ENCODE measurements at places on chromosomes 7 and 10.

DNA sequence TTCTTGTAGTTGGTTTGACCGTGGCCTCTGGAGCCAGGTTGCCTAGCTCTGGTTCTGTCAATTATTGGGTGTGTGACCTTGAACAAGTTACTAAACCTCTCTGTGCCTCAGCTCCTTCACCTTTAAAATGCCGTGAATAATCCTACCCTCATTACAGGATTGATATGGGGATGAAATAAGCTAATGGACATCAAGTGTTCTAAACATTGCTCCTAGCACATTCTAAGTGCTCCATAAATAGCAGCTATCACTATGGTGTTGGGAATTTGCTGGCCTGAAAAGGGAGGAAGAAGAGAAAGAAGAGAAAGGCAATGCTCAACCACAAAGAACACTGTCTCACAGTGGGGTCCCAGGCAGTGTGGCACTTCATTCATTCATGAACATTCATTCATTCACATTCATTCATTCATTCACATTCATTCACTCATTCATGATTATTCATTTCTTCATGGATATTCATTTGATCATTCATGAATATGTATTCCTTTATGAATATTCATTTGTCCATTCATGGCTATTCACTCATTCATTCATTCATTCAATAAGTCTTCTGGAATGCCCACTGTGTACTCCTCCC, 38.8 kb downstream of the TMEM130 start:
- no peak for DNase-seq

- no peak for DNase-seq
Observed at GRCh38 chr10:119132521-119133345, 28.8 kb downstream of the DENND10 start.

DNA sequence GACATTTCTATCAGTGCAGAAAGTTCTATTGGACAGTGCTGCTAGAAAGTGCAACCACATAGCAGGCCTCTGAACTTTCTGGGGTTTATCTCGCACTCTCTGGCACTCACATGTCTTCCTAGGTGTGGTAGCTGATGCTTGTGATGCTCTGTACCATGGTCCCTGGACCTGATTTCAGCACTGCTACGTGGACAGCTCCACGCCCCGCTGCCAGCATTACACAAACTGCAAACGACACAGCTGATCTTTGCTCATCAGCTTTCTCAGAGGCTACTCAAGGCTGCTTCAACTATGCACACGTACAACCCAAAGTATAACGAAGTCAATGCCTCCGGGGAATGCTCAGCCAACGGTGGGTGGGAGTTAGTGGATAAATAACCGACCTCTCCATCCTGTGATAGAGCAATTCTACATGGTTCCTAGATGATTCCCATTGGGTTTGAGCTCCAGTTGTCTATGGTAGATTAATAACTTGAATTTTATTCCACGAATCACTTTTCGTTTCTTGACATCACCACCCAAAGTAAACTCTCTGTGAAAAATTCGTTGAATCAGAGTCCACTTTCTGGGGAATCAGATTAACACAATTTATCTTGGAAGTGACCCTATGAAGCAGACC, 302.5 kb downstream of the ACTR3B start:
- DNase-seq: no peak

DNA sequence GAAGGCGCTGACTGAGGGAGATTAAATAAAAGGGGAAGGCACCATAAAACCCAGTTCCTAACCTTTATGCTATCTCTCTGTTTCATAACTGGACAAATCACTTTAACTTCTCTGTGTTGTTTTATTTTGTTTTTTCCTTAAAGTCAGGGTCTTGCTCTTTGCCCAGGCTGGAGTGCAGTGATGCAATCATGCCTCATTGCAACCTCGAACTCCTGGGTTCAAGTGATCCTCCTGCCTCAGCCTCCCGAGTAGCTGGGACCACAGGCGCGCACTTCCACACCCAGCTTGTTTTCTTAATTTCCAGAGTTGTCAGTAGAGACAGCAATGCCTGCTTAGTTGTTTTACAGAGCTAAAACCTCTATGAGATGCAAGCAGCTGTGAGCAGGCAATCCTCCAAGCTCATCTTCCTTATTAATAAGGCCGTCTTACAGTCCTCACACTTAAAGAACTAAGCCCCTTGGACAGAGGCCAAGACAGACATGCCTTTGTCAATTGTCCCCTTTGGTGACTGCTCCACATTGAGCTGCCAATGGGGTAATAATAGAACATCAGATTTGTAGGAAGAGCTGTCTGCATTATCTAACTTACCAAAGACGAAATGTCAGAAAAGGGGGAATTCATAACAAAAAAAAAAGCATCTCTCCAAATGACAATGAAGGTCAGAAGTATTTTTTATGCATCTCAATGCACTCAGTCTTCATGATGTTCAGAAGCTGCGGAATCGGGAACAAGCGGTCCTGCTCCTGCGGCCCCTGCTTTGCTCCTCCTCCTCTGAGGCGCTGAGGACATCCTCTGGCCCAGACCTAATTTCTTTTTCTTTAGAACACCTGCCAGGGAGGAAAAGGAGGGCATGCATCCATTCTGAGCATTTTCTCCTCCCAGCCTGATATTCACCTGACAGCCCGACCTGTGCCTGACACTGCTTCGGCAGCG, 62.7 kb upstream of the RNF32 start:
- no peak for DNase-seq

- DNase-seq: peak; percentile 95
Observed at GRCh38 chr10:133357285-133358161, at the start of gene FUOM. Gene FUOM, minus strand, starts transcription at chr10:133358019. Its CDS starts 12 bp downstream, at chr10:133358007.

DNA sequence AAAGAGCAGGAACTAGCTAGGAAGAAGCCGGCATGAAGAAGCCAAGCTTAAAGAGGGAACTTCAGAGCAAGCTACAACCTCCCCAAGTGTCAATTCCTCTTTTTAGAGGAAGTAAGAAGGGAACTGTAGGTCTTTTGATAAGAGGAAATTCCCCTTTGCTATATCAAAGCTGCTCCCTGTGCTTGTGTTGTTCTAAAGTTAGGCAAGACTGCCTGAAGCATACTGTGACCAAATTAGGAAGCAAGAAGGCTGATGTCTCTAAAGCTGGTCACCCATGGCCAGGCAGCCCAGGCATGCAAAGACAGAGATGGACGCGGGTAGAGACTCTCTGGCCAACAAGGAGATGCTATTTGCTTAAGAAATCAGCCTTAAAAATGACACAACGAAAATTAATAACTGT, 87.9 kb downstream of the RNF216 start:
- no peak for DNase-seq

DNA sequence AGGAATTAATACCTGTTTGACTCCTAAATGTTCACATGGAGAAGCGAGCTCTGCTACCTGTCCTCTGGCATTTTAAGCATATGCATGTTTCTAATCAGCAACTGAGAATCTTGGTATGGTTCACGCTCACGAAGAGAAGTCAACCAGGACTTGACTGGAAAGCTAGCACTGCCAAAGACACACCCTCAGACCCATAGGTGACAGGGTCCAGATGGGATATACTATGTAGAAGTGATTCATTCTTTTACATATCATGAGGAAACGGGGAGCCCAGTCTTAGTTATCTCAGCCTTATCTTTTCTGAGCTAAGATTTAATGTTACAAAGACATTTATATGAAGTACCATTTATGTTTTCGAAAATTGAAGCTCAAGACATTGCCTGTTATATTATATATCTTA, 313.0 kb downstream of the DOCK4 start:
- DNase-seq: no peak

DNA sequence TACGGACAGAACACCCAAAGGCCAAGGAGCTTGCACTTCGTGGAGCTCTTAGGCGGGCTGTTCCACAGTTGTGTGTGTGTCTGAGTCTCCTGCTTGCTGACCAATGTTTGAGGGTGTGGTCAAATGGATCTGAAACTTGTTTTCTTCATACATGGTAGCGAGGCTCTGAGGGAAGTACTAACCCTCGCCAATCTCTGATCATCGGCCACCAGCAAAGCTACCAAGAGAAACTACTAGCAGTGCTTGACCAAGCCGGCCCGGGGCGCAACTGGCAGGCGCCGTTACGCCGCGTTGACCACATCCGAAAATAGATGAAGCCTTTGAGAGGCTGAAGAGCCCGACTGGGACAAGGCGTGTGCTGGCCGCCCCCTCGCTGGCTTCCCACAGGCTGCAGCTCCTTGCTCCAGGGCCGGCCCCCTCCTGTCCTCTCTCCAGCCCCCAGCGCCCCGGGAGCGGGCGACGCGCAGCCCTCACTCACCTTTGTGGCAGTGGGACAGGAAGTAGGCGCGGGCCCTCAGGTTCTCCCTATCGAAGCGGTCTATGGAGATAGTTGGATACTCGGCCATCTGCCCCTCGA, 384 bp downstream of the DCLRE1C start:
- peak; percentile 71 for DNase-seq

GRCh38 chr7:47358357-47358756, 223.6 kb downstream of the TNS3 start:
- DNase-seq: no peak

DNA sequence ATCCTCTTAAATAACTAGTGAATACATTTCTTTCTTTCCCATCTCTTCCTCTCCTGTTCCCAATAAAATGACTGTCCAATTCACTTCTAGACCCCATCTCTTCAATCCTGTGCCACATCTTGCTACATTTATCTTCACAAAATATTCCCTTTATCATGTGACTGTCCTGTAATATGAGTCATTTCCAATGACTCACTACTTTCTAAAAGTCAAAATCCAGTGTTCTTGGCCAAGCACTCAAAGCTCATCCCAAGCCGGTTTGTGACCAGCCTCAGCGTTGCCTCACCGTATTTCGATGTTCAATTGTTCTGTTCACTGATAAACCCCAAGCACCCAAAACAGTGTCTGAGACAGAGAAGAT, 104.7 kb downstream of the PARD3 start:
- peak; percentile 85 for DNase-seq

DNA sequence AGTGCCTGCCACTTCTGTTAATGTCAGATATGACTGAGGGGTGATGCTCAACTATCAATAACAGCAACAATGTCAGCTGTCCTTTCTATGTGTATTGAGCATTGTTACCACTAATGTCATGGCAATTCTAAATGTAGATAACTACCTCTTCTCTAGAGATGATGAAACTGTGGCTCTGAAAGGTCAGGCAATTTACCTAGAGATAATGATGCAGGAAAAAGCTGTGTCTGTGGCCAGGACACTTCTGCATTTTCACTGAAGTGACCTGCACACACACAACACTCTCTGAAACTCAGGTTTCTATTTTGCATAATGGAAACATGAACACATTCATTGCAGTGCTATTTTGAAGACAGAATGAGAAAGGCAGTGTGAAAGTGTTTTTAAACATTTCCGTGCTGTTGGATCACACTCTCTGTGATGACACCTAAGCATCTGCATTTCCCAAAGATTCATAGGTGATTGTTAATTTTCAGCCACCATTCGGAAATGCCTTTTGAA, 148.2 kb downstream of the KCND2 start:
- no peak for DNase-seq

DNA sequence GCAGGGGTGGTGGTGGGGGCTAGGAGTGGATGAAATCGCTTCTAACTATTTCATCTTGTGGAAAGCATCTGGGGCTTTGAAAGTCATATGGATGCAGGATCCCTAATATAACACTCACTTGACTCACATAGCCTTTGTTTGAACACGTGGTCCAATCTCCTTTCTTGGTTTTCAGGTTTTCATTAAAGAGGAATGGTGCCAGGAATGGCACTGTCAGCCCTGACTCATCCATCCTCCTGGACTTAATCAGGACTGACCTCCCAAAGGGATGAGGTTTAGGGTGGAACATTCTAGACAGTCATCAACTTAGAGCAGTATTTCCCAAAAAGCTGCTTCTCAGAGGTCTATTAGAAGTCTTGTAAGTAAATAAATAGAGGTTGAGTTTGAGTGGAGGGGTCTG, 162.0 kb upstream of the PLXNA4 start:
- DNase-seq: peak; percentile 88

- peak; percentile 51 for DNase-seq
Observed at GRCh38 chr10:59872892-59873463, 33.4 kb downstream of the CCDC6 start.

DNA sequence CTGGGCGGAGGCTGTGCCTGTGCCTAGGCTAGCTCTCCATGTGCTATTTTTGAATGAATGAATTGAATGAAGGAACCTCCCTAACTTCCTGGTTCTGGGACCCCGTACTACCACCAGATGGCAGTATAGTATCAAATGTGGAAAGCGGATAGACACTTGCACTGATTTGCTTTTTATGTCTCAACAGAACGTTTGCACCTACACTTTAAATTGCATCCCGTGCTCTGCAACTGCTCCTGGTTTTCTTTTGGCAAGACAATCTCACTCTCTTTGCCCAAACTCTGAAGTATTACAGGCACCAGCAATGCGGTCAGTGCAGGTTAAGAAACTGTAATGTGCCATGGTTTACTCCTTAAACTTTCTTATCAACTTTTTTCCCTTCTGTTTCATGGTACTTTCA, 6.5 kb downstream of the FZD8 start:
- peak; percentile 59 for DNase-seq

GRCh38 chr10:77290528-77291155, 347.0 kb downstream of the KCNMA1 start:
- peak; percentile 79 for DNase-seq

DNA sequence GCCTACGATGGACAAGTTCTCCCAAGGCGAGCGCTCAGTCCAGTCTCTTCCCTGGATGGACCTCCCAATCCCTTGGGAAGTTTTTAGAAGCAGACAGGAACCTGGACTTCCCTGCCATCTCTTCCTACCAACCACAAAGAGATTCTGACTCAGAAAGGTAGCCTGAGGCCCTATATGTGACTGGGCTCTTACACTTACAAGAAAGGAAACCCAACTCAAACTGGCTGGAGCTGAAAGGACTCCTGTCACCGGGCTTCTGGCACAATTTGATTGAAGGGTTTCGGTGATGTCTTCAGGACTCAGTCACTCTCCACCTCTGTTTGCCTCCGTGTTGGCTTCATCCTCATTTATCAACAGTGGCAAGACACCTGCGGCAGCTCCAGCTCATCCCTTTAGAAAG, 3.7 kb upstream of the COL13A1 start:
- no peak for DNase-seq

GRCh38 chr10:42809676-42810075, 27.1 kb downstream of the BMS1 start:
- no peak for DNase-seq

GRCh38 chr10:86193841-86194240, 172.8 kb downstream of the GRID1 start:
- no peak for DNase-seq

Measured in AG20443 (cell line).